GM12892 (cell line): ENCODE measurements at places on chromosomes 7 and 10.

DNA sequence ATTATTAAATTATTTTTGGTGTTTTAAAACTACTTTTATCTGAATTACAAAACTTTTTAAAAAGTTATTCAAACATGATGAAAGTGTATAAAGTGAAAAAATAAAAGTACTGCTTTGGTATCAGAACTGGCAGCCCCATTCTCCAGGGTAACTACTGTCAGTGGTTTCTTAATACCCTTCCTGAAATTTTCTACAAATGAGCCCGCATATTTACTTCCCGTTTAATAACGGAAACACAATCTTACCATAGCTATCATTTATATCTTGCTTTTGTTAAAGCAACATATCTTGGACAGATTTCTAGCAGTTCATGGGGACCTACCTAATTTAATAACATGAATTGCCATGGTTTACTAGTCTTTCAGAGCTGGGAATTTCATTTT, 249.9 kb downstream of the RNLS start:
- DNase-seq: no peak

GRCh38 chr7:45224832-45225231, 67.2 kb downstream of the RAMP3 start:
- no peak for DNase-seq

DNA sequence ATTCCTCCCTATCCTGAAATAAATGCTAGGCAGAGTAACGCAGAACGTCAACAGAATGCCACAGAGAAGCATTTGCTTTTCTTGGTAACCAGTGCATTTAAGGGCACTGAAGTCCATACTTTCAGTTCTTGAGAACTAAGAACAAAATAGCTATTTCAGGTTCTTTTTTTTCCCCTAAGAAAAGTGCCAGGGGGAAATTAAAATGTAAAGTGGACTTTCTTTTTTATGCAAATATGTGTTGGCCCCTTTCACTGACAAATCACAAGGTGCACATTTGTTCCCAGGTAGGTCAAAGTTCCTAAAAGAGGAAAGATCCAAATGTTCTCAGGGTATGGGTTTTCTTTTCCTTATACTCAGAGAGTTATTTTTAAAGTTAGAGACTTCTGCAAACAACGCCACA, 151.5 kb downstream of the HPSE2 start:
- DNase-seq: no peak

DNA sequence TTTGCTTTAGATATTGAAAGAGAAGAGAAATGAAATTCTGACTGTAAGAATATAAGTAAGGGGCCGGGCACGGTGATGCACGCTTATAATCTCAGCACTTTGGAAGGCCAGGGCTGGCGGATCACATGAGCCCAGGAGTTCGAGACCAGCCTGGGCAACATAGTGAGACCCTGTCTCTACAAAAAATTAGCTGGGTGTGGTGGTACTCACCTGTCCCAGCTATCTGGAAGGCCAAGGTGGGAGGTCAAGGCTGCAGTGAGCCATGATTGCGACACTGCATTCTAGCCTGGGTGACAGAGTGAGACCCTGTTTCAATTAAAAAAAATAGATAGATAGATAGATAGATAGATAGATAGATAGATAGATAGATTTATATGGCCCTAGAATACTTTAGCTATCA, 82.3 kb downstream of the BTRC start:
- DNase-seq: no peak

- DNase-seq: no peak
These were observed 177.5 kb downstream of the HPSE2 start for GRCh38 chr10:99057936-99058690.

- no peak for DNase-seq
These were observed 29.2 kb upstream of the MKX start for GRCh38 chr10:27774831-27775230.

GRCh38 chr7:2965301-2965700, 78.4 kb downstream of the CARD11 start:
- DNase-seq: no peak

GRCh38 chr10:1608851-1609647, 128.3 kb downstream of the ADARB2 start:
- no peak for DNase-seq

DNA sequence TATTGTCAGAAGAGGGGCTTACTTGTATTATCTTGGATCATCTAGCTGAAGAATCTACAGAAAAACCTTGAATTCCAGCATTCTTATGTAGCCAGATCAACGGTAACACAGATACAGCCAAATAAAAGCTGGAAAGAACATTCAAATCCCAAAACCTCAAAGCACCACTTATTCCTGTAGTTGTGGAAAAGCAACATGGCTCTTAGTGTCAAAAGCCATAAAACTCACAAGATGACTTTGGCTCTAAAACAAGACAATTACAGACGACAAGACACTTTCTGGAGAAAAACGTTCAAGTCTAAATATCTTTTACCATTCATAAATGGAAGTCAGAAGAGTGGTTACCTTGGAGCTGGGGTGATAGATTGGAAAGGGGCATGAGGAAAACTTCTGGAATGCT, 173.0 kb downstream of the HERPUD2 start:
- DNase-seq: no peak

- DNase-seq: peak; percentile 43
These were observed at the start of gene FRA10AC1 for GRCh38 chr10:93702210-93703001. FRA10AC1 (minus strand) TSS chr10:93702592; CDS start chr10:93700106, 2,486 bp downstream.

GRCh38 chr7:155682484-155682883, 38.0 kb downstream of the RBM33 start:
- no peak for DNase-seq

DNA sequence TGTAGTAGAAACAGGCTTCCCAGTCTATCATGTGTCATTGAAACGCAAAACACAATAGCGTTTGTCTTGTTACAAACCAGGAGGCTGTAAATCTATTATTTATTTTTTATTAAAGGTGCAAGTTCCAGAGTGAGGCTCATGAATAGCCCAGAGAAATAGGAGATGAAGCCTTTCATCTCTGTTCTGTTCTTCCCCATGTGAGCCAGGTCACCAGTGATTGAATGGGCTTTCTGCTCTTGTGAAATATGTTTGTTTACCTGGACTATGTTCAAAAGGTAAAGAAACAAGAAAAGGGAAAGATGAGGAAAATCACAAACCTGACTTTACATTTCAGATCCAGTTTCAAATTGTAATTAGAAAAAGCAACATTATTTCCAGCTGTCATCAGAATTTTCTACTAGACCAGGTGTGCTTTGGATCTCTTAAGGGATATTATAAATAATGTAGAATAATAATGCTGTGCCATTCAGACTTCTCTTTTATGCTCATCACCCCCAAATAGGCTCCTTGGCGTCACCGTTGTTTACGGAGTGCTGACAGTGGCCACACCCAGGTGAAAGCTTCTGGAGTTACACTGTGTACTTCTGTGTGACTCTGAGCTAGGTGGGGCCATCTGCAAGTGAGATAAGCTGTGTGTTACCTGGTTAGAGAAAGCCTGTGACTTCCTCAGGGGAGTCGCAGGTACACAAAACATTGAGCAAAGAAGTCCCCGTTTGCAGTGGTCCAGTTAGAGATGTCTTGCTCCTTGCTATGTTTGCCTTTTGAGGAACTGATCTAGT, 274.9 kb downstream of the SDK1 start:
- DNase-seq: no peak

- no peak for DNase-seq
These were observed 1.2 kb downstream of the SLC4A2 start for GRCh38 chr7:151060416-151061212.

- DNase-seq: no peak
These were observed 503.1 kb downstream of the GRID1 start for GRCh38 chr10:85863301-85864172.

DNA sequence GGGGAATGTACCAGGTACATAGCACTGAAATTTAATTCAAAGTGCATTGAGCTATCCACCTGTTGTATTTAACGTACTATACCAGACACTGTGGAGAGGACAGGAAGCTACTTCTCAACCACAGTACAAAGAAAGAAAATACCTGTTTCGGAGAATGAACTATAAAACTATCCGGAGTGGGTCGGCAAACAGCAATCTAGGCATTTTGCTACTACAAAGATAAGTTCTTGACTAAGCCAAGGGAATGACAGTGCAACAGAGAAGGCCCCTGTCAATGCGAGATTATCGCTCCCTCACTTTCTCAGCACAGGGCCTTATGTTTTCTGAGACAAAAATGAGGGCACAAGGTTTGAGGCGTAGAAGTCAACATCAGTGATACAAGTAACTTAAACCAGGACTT, 27.4 kb downstream of the SFMBT2 start:
- no peak for DNase-seq

GRCh38 chr10:10973310-10973709, 44.4 kb upstream of the CELF2 start:
- no peak for DNase-seq

GRCh38 chr7:36840904-36841303, 116.6 kb upstream of the AOAH start:
- no peak for DNase-seq

- no peak for DNase-seq
These were observed 13.1 kb downstream of the GNAI1 start for GRCh38 chr7:80147543-80148391.

GRCh38 chr10:56370217-56371113, 9.4 kb upstream of the ZWINT start:
- DNase-seq: no peak

DNA sequence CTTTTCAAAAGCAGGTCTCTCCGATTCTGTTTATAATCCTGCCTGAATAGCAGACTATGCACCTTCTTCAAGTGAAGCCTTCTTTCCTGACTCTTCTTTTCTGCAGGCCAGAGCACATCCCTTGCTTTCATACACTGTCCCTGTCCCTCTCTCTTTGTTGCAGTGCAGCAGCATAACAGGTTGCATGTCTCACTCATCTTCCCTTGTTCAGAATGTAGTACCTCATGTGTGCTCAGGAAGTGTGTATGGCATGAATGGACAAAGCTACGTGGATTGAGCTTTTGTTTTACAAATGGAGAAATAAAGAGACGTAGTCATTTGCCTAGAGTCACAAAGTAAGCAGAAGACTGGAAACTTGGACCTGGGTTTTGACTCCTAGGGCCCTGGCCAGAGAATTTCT, 68.0 kb downstream of the PTPRZ1 start:
- DNase-seq: no peak

DNA sequence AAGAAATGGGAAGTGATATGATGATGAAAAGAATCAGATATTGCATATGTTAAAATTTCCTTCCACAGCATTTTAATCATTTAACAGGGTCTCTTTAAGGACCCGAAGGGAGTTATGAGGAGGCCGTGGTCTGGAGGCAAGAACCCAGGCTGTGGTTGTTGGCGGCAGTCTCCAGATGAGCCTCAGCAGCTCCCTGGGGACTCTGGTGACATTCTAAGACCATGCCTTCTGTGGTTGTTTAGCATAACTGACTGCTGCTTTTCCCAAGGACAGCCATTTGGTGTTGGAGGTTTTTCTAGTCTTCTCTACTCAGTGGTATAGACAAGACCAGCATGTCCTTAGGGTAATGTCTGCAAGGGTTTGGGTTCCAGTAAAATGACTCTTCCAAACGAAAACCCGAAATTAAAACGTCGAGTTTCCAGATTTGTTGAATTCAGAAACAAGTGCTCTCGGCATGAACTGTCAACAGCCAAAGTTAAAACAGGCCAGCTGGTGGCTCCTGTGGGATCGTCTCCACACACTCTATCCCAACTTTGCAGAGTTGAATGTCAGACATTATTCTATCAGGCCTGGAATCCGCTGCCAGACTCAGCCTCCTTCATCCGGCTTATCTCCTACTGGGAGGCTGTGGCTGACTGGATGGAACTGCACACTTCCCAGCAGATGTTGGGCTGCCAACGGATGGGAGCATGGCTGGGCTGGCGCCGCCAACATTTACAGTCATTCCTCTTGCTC, 183.1 kb downstream of the TAX1BP1 start:
- DNase-seq: no peak
